ENCODE measurements at places on chromosomes 2 and 18. TPM values are rescaled to one million over a fixed set of nuclear protein-coding genes. Genes with fewer than 3 reads are reported as not detected.

Gene CBLN2
- not detected for total RNA-seq

Gene CDH19
- not detected for total RNA-seq

Gene CD226
- total RNA-seq: 129 TPM

Gene OSBPL6
- 0.30 TPM for total RNA-seq

Gene HOXD12
- not detected for total RNA-seq

Gene ERFE
- total RNA-seq: 0.13 TPM
